ENCODE measurements at places on chromosomes 3 and 15.

- H3K4me3 ChIP-seq = no peak overlapping the region
- peaks cover 39% of the 10 kb centered on the region for H3K36me3 ChIP-seq
- no peak for DNase-seq
Measured at GRCh38 chr3:56886314-56886713, 84.6 kb upstream of the ARHGEF3 start.

DNA sequence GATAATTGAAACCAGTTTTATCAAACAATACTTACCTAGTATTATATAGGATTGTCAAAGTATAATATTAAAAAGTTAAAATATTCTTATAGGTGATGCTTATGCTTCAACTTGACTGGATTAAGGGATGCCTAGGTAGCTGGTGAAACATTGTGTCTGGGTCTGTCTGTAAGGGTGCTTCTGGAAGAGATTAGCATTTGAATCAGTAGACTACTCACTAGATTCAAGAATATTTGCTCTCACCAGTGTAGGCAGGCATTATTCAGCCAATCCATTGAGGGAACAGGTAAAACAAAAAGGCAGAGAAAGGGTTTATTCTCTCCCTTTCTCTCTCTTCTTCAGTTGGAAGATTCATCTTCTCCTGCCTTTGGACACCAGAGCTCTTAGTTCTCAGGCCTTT is 486.8 kb upstream of the GOLIM4 start:
- DNase-seq = no peak
- no peaks in the 10 kb centered on the region for H3K4me1 ChIP-seq
- H3K27me3 ChIP-seq = no peaks in the 10 kb centered on the region
- H3K4me3 ChIP-seq = no peak overlapping the region

DNA sequence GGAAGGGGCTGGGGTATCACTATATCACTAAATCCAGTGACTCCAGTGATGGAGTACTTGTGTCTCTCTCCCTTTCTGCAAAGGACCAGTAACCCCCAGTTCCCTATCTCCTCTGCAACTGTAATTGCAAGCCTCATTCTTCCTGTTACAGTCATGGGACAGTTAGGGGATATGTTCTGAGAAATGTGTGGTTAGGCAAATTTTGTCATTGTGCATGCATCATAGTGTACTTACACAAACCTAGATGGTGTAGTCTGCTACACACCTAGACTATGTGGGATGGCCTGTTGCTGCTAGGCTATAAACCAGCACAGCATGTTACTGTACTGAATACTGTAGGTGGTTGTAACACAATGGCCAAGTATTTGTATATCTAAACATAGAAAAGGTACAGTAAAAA is 2.2 kb downstream of the VPS8 start:
- peaks cover 5% of the 10 kb centered on the region for H3K27me3 ChIP-seq
- peaks cover 29% of the 10 kb centered on the region for H3K36me3 ChIP-seq
- peak overlapping the region; percentile 72 for H3K27ac ChIP-seq
- peak overlapping the region; percentile 91 for H3K4me3 ChIP-seq

GRCh38 chr3:100535610-100535943 is 43.2 kb downstream of the TMEM45A start:
- no peak overlapping the region for H3K4me3 ChIP-seq
- DNase-seq = no peak
- no peaks in the 10 kb centered on the region for H3K36me3 ChIP-seq
- H3K27me3 ChIP-seq = no peaks in the 10 kb centered on the region

GRCh38 chr3:185728630-185729336 is 96.1 kb downstream of the IGF2BP2 start:
- peaks cover 7% of the 10 kb centered on the region for H3K27me3 ChIP-seq
- H3K27ac ChIP-seq = no peak overlapping the region
- no peak overlapping the region for H3K4me3 ChIP-seq
- H3K36me3 ChIP-seq = no peaks in the 10 kb centered on the region

DNA sequence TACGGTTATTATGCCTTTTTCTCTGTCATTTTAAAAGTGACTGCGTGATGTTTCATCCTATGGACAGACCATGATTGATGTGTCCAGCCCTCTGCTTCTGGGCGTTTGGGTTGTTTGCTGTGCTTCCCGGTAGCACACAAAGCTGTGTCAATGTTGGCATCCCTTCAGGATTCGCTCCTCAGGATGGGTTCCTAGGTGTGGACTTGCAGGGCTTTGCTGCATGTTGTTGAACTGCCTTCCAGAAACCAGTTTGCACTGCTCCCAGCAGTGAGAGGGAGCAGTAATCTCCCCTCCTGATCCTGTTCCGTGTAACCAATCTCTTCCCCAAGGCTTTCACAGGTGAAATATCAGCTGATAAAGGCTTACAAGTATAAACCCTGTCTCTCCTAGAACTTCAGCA is 787 bp downstream of the TRPM1 start:
- no peak overlapping the region for H3K4me3 ChIP-seq
- DNase-seq = no peak
- no peak overlapping the region for H3K27ac ChIP-seq
- no peaks in the 10 kb centered on the region for H3K4me1 ChIP-seq

DNA sequence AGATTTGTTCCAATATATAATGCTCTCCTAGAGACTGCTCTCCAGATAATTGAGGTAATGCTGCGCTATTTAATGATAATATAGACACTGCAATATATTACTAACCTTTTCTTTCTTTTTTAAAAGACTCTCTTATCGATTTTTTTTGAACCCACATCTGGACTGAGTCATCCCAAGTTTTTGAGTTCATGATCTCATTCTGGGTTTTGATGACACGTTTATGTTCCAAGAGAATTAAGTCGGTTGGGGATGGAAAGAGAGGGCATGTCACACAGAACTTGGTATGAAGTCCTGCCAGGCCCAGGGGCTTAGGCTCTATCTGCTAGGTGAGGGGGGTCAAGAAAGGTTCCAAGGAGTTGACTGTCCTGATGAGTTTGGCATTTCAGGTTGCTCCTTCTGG is 431.1 kb downstream of the MFSD1 start:
- H3K36me3 ChIP-seq = no peaks in the 10 kb centered on the region
- DNase-seq = no peak
- H3K27me3 ChIP-seq = no peaks in the 10 kb centered on the region
- H3K4me3 ChIP-seq = no peak overlapping the region

DNA sequence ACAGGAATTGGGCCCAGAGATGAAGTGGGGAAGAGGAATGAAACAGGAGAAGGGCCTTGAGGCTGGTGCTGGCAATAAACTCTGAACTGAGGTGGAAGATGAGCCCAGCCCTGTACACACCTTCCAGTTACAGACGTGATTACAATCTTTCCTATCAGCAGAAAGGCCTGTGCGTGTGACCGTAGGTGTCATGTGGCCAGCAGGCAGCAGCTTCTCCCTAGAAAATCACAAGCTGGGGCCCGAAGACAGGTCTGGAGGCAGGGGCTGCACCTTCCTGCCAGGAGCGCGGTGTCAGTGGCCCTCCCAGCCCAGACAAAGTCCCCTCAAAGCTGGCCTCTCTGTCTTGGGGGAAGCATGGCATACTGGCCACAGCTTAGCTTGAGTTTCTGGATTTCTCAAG is 16.7 kb upstream of the PIGZ start:
- H3K4me1 ChIP-seq = no peaks in the 10 kb centered on the region
- no peak for DNase-seq
- no peak overlapping the region for H3K4me3 ChIP-seq
- H3K27ac ChIP-seq = no peak overlapping the region
- no peaks in the 10 kb centered on the region for H3K36me3 ChIP-seq

GRCh38 chr15:84725001-84725491 is 9.1 kb upstream of the SEC11A start:
- H3K27me3 ChIP-seq = no peaks in the 10 kb centered on the region
- peaks cover 2% of the 10 kb centered on the region for H3K36me3 ChIP-seq
- H3K4me1 ChIP-seq = peaks cover 68% of the 10 kb centered on the region
- DNase-seq = peak; percentile 60

DNA sequence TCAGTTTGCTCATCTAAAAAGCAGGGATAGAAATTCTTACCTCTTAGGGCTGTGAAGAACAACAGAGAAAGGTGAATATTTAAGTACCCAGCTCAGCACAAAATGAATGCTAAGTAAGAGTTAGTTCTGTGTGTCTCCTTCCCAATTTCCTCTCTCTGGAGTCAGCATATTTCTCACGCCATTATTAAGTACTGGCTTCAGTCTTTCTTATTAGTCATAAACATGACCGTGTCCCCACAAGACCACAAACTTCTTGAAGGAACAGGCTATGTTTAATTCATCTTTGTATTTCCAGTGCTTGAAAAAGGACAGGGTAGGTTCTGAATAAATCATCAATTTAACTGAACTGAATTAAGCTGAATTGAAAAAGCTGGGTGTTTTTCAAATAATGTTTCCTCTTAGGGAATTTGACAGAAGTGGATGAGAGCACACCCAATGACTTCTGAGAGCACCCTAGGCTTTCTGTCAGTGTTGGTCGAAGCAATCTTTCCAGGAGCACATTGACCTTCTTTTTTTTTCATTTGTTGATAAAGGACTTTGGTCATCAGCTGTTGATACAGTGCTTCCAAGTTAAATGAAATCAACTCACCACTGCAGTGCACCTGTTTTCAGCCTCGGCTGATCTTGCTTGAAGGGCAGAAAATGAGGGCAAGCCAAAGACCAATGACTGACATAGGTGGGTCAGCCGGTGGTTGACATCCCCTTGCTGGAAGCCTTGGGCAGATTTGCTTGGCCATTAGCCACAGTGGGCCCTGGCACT is 324.6 kb downstream of the MFSD1 start:
- no peaks in the 10 kb centered on the region for H3K27me3 ChIP-seq
- no peaks in the 10 kb centered on the region for H3K4me1 ChIP-seq
- no peak overlapping the region for H3K4me3 ChIP-seq
- H3K36me3 ChIP-seq = no peaks in the 10 kb centered on the region
- no peak overlapping the region for H3K27ac ChIP-seq

GRCh38 chr15:59373215-59373614 is 544 bp upstream of the MYO1E start:
- peaks cover 11% of the 10 kb centered on the region for H3K36me3 ChIP-seq
- peak overlapping the region; percentile 94 for H3K4me3 ChIP-seq
- no peak for DNase-seq
- peaks cover 33% of the 10 kb centered on the region for H3K4me1 ChIP-seq
- H3K27me3 ChIP-seq = peaks cover 69% of the 10 kb centered on the region

GRCh38 chr15:33722005-33722672 is 246.2 kb upstream of the CHRM5 start:
- no peaks in the 10 kb centered on the region for H3K4me1 ChIP-seq
- H3K36me3 ChIP-seq = no peaks in the 10 kb centered on the region
- H3K27ac ChIP-seq = no peak overlapping the region
- H3K27me3 ChIP-seq = no peaks in the 10 kb centered on the region
- DNase-seq = no peak
- H3K4me3 ChIP-seq = no peak overlapping the region

DNA sequence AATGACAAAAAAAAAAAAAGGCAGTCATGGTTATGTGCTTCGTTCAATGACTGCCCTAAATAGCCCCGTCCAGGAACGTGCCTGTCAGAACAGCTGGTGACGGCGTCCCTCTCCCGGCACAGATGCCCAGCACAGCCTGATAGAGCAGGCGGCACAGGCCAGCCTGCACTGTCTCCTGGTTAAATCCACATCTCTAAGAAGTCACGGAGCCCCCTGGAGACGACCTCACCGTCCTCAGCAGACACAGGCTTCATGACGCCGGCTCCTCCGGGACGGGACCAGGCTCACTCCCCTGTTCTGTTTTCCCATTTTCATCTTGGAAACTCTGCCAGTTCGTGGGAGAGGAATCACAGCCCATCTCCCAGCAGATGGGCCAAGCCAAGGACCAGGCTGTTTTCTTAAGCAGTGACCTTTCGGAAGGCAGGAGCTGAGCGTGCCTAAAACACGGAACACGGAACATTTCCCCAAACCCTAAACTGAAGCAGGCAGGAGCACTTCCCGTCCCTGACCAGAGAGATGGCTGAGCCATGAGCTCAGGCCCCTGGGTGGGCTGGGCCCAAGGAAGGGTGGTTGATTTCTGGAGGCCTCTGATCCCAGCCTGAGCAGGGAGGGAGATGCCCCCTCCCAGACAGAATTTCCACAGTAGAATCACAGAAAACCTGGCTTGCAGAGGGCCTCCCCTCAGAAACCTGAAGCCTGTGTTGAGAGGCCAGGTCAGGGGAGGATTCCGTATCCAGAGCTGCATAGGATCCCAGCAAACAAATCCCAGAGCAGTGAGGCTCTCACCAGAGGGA is 35.9 kb downstream of the ADCY5 start:
- no peak overlapping the region for H3K4me3 ChIP-seq
- DNase-seq = no peak
- H3K27ac ChIP-seq = no peak overlapping the region
- no peaks in the 10 kb centered on the region for H3K36me3 ChIP-seq
- peaks cover 30% of the 10 kb centered on the region for H3K27me3 ChIP-seq

Measured in activated naive CD4-positive, alpha-beta T cell treated with anti-CD3 and anti-CD28 coated beads, Interleukin-2, amount 10 ng/mL, durations not matched to agents 7 days and 5 days (primary cell).